ENCODE measurements at places on chromosomes 1 and 21.

- DNase-seq = no peak
Measured at GRCh38 chr1:224541072-224541790, 74.9 kb upstream of the CNIH3 start.

DNA sequence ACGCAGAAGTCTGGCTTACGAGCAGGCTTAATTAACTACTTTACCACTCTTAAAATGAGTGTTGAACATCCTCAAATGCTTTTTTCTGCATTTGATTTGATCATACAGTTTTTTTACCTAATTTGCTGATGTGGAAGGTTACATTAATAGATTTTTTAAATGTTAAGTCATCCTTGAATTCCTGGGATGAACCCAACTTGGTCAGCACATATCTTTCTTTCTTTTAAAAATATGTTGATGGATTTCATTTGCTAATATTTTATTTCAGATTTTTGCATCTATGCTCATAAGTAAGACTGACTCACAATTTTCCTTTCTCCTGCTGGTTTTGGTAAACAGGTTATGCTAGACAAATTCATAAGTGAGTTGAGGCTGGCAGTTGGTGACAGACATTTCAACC lies 82.9 kb downstream of the LHX4 start:
- no peak for DNase-seq

GRCh38 chr21:25494804-25495203 lies 112.5 kb downstream of the MRPL39 start:
- DNase-seq = no peak

- DNase-seq = no peak
Measured at GRCh38 chr1:157113106-157113505, 13.5 kb upstream of the ETV3L start.

GRCh38 chr1:65179148-65179547 lies 31.1 kb downstream of the AK4 start:
- DNase-seq = no peak

DNA sequence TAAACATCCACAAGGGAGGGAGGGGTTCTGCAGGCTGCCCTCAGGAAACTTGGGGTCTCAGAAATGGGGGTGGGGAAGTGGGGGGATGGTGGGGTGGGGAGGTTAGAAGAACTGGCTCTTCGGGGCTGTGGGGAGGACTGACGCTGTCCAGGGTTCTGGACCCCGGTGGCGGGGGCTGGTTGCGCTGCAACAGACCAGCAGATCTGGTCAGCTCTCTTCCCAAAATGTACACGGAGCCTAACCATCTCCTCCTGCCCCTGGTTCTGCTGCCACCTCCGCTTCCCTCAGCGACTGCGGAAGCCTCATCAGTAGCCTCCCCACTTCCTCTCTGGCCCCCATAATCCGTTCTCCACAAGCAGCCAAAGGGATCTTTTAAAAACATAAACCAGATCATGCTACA lies 29.3 kb upstream of the C1QA start:
- no peak for DNase-seq

DNA sequence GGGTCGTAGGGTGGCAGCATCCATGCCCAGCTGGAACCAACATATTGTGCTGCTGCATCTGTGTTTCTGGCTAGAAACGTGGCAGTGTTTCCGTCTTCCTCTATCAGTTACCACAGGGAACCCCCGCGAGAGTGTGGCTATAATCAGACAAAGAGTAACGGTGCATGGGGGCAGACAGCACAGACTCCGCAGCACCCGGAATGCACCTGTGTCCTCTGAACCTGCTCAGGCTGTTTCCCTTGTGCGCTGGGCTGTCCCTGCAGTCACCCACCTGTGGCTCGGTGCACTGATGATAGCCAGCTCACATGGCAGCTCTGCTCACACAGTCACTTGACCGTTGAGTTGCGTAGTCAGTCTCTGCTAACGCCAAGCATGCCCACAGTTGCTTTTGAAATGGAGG lies 11.4 kb upstream of the PCBP3 start:
- peak; percentile 62 for DNase-seq

GRCh38 chr1:2810899-2811532 lies 9.5 kb upstream of the TTC34 start:
- no peak for DNase-seq

- no peak for DNase-seq
Measured at GRCh38 chr1:18882486-18882885, 19.9 kb downstream of the ALDH4A1 start.

- DNase-seq = no peak
Measured at GRCh38 chr1:222521299-222522104, 26.4 kb downstream of the HHIPL2 start.

- DNase-seq = no peak
Measured at GRCh38 chr1:154207262-154207661, 1.1 kb upstream of the CFAP141 start.

- peak; percentile 95 for DNase-seq
Measured at GRCh38 chr21:43718872-43719747, at the start of gene PDXK. TSS of gene PDXK (plus strand) at chr21:43719129. CDS start at chr21:43719295, 166 bp downstream.

GRCh38 chr1:13801232-13801631 lies 101.2 kb downstream of the PRDM2 start:
- DNase-seq = no peak

DNA sequence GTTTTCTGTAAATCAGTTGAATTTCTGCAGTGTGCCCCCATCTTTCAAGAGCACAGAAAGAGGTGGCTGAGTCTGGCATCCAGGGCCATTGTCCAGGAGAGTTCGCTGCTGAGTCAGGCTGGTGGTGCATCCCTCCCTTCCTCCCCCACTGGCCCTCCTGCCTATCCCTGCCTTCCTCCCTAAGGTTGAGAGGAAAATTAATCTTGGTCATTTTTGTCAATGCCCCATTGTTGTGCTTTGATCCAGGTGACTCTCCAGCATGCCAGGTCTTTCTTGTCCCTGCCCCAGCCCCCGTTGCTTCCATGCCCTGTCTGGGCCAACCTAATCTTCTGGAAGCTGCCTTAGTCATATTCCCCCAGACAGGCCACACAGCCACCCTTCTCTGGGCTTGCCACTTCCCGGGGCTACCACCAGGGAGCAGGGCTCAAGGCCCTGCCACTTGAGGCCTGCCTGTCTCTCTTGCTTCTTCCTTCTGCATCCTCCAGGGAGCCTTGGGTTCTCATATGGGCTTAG lies 26.6 kb downstream of the PROK1 start:
- no peak for DNase-seq

GRCh38 chr1:8410791-8411190 lies 92.9 kb downstream of the SLC45A1 start:
- DNase-seq = no peak

- no peak for DNase-seq
Measured at GRCh38 chr1:153697191-153698019, 18.9 kb downstream of the NPR1 start.

GRCh38 chr21:36539434-36540150 lies 59.7 kb upstream of the CLDN14 start:
- DNase-seq = no peak

GRCh38 chr1:201715801-201716741 lies 112.9 kb upstream of the IPO9 start:
- DNase-seq = no peak

DNA sequence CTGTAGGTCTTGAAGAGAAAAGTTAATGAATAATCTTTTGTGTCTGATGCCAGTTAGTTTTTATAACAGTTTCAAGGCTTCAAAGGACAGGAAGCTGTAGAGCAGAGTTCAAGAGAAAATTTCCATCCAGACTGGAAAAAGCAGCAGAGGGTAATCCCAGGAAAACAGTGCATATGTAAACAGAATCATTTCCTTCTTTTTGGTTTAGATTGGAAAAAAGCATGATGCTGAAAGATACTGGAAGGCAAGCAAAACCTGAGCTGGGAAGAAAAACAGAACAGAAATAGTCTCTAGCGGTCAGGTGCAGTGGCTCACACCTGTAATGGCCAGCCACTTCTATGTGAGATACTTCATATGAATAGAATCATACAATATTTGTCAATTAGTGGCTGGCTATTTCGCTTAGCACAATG lies 71.9 kb downstream of the ZSWIM5 start:
- DNase-seq = no peak

DNA sequence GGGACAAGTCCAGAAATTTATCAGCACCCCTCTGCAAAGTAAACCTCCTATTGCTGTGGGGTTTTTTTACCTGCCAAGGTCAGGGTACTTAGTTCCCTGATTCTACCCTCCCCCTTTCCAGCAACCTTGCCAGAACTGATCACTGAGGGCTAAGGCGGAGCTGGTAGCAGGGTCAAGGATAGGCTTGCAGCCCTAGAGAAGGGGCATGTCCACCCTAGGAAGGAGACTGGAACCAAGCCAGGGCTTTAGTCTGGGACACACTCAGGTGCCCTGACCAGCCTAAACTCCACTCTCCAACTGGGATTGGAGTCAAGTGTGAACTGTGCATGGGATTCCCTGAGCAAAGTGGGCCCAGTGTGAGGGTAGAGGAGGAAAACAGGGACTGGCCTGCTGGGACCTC lies 6.5 kb upstream of the SLC26A9 start:
- no peak for DNase-seq

DNA sequence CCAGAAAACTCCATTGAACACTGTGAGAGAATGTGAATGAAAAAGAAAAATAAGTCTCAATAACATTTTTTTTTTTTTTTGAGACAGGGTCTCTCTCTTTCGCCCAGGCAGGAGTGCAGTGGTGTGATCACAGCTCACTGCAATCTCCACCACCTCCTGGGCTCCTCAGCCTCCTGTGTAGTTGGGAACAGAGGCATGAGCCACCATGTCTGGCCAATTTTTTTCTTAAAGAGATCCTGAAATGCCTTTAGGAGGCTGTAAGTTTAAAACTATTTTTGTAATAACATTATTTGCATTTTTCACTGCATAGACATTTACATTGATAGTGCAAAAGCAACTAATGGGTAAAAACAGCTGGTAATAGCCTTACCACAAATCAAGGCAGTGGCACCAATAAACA lies 35.3 kb downstream of the GDAP2 start:
- DNase-seq = no peak

GRCh38 chr1:230366504-230366915 lies 59.6 kb downstream of the PGBD5 start:
- no peak for DNase-seq

GRCh38 chr1:44390277-44390676 lies 14.8 kb upstream of the RNF220 start:
- no peak for DNase-seq

DNA sequence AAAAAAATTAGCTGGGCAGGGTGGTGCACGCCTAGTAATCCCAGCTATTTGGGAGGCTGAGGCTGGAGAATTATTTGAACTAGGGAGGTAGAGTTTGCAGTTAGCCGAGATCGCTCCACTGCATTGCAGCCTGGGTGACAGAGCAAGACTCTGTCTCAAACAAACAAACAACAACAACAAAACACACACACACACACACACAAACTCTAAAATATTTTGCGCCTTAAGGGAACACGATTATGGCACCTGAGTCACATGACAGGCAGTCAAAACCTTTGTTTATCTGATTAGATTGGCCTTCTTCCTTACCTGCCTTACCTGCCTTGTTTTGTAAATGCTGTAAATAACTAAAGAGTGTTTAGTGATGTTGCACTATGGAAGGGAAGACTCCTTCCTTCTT lies 20.6 kb upstream of the WNT2B start:
- no peak for DNase-seq

GRCh38 chr1:19715334-19716203 lies 50.9 kb downstream of the HTR6 start:
- peak; percentile 97 for DNase-seq

DNA sequence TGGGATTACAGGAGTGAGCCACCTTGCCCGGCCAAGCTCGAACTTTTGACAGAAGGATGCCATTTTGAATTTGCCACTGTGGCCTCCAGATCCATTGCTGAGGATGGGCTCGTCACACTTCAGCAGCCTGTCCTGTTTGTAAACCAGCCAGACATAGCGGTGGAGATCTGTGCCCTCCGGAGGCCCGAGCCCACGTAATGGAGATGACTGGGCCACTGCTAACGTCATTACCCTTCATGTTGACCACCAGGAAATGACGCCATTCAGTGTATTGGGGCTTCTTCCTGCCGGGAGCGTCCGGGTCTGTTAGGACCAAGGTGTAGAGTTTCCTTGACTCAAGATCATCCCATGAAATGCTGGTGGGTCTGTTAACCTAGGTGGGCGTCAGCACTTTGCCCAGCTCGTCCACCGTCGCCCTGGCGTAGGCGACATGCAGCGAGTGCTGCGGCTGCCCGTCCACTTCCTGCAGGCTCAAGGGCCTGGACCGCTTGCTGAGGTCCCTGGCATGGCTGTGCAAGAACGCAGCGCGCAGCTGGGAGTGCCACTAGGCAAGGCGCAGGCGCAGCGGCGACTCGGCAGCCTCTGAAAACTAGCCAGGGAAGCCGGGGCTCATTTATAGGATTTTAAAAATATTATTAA lies 40.8 kb downstream of the PTPRC start:
- DNase-seq = no peak

DNA sequence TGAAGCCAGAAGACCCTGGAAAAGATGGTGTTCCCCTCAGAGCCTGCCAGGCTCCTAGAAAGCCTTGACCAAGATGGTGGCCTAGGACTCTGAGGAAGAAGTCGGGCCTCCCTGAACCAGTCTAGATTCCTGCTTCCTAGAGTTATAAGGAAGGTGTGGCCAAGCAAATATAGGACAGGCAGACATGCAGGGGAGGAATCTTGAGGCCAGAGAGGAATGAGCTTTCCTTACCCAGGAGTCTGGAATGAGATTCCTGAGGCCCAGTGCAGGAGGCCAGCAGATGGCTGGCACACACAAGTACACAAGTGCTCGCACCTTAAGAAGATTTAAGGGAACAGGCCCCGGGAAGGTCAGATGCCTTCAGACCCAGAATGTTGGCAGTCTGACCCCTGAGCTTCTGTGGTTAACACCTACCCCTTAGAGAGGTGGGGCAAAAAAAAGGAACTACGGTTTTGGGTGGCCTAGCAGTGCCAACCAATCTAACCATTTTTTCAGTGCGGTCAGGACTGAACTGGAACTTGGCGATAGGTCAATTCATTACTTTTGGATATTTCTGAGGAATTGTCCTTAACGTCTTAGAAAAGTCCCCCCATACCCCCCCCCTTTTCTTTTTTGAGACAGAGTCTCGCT lies 73.3 kb downstream of the MDM4 start:
- DNase-seq = no peak

DNA sequence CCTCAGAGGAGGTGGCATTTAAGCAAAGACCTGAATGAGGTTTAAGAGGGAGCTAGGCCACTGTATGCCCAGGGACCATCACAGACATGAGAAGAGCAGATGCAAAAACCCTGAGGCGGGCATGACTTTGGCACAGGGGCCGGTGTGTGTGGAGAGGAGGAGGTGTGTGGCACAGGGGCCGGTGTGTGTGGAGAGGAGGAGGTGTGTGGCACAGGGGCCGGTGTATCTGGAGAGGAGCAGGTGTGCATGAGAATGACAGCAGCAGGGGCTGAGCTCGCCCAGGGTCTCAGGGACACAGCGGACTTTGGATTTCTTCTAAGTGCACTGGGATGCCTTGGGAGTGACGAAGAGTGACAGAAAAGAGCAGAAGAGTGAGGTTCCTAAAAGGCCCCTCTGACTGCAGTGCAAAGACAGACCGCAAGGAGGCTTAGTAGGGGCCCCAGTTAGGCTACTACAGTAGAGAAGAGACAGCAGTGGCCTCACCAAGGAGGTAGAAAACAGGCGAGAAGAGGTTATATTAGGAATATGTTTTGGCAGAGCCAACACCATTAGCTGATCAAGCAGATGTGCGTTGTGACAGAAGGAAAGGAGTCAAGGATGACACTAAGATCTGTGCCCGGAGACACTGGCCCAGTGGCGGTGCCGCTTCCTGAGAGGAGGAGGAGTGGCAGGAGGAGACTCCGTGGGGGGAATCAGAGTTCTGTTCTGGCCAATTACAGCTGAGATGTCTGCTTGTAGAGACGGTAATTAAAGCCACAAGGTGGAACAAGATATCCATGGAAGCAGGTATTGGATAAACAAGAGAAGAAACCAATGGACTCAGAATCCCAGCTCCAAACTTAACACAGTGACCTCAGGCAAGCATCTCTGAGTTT lies 18.4 kb downstream of the ZBTB17 start:
- no peak for DNase-seq

- DNase-seq = no peak
Measured at GRCh38 chr1:40981691-40982448, 2.4 kb downstream of the CTPS1 start.

Measured in esophagus muscularis mucosa (tissue), 4 donors.